ENCODE measurements at places on chromosomes 16 and 17.

- no peak for DNase-seq
Observed at GRCh38 chr17:18038149-18038850, 668 bp downstream of the ATPAF2 start.

DNA sequence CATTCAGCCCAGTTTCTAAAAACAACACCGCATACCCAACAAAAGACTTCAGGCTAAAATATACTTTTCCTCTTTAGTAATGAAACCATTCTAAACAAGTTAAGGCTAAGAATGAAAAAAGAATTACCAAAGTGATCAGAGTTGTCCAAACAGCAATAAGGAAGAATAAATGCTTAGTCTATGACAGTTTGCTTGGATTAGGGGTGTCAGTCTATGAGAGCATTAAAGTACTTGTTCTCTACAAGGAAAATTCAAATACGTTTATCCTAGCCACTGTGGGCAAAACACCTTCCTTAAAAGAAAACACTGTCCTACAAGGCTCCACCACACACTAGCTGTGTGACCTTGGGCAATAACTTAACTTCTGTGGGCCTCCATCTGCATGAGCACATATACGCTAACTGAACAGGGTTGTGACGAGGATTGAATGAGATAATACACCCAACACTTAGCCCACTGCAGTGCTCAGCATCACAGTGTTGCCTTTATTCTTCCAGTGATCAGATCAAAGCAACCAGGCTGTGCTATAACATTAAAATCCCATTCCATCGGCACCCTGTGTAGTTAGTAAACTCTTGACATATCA, 53.6 kb downstream of the TEX2 start:
- no peak for DNase-seq

GRCh38 chr17:79888811-79889634, 49.8 kb upstream of the CBX4 start:
- no peak for DNase-seq

DNA sequence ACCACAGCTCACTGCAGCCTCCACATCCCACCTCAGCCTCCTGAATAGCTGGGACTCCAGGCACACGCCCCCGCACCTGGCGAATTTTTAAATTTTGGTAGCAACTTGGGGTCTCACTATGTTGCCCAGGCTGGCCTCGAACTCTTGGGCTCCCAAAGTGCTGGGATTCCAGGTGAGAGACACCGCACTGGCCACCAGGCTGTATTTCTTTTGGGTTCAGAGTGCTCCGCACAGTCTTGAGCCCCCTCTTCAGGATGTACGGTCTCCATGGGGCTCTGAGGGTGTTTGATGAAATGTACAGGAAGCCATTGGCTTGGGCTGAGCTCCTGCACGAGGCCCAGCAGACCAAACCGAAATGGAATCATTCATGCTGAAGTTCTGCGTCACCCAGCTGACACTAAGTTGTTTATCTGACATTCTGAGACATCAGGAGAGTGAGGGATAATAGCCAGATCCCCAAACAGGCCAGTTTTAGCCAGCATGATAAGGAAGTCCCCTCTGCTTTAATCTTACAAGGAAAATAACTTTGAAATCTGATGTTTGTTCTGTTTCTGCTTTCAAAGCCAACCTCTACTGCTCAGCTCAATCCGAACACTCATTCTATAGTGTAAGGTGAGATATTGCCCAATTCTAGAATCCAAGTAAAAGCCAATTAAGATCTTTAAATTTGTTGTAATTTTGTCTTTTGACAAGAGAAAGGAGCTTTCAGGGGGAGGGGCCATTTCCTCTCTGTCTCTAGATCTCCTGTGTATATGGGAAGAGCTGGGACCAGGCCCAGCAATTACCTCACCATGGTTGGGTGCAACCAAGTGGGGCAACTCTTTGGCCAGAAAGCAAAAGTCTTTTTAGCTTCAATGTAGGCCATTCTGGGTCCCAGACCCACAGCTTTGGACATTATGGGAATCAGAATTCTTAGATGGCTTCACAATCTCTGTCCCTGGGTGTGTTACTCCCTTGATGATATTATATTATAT, 23.7 kb downstream of the GPR142 start:
- DNase-seq = no peak

- DNase-seq = no peak
Observed at GRCh38 chr17:51830451-51830850, 328.1 kb downstream of the CA10 start.

- DNase-seq = no peak
Observed at GRCh38 chr17:32565401-32565800, 78.6 kb downstream of the CDK5R1 start.

GRCh38 chr17:4706121-4706520, 2.2 kb upstream of the PELP1 start:
- DNase-seq = no peak
